GM18507 (cell line): ENCODE measurements at places on chromosomes 1 and 21.

DNA sequence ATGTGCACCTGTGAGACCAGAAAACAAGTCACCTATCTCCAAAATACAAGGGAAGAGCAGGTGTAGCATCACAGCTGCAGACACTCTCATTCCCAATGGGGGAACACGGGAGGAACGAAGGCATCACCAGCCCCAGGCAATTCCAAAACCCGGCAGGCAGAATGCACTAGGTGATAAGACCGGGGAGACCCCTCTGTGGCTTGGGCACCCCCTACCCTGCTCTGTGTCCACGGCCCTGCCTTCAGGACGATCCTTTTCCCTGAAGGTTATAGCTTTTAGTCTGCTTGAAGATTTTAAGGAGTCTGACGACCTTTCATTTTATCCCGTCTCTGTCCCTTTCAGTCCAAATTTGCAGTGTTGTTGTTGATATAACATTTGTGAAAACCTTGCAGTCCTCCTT is 19.2 kb downstream of the TRPM2 start:
- no peak for DNase-seq

DNA sequence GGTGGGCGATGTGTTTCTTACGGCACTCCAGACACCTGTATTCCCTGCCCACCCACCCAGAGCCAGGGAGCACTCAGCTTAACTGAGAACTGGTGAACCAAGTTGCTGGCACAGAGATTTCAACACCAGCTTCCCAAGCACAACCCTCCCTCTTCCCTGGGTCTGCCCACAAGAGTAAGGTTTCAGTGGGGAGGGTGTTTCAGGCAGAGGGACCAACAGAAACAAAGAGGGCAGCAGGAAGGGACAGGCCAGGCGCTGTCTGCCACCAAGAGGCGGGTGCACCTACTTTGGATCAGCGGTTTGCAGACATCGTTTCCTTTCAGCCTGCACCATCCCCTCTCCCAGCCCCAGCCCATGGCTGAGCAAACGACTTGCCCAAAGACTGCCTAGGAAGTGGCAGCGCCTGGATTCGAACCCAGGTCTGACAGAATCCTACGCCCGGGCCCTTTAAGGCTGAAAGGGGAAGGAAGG is 21.9 kb upstream of the ALDH4A1 start:
- DNase-seq, result no peak

DNA sequence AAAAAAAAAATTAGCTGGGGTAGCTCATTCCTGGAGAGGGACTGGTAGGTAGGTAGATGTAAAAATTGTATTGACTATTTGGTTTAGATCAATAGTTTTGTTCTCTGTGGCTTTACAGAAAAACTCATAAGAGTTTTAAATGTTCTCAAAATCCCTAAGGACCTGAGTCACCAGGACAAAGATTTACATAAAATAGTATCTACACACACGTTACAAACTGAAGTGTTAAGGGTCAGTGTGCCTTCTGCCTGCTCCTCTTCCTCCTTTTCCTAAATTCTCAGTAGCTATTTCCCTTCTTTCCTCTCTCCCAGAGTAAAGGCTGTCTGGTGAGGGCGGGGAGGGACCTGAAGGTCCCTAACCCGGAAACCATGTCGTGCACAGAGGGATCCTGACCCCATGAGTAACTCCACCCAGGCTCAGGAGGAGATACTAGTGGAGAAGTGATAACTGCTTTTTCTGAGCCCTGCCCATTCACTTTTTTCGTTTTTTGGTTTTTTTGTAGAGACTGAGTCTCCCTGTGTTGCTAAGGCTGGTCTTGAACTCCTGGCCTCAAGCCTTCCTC is 8.1 kb downstream of the PLEKHM2 start:
- DNase-seq, result no peak

DNA sequence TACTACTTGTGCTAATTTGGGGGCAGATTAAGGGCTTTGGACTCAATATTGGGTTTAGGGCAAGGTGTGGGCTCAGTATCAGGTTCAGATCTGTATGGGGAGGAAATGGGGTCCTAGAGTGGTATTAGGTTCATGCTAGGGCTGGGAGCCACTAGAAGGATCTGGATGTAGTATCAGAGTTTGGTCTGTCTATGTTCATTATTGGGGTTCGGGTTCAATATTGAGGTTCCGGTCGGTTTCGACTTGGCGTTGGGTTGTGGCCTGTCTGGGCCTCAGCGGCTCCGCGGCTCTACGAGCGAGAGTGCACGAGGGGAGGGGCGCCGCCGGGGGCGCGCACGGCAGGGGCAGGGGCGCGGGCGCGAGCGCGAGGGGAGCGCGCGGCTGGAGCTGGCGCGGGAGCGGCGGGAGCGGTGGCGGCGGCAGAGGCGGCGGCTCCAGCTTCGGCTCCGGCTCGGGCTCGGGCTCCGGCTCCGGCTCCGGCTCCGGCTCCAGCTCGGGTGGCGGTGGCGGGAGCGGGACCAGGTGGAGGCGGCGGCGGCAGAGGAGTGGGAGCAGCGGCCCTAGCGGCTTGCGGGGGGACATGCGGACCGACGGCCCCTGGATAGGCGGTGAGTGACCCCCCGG is at the start of gene PTPRF:
TSS of gene PTPRF (plus strand) at position 401 of the 624 bp plus-strand sequence. CDS start 14,193 bp downstream, outside the sequence.
- DNase-seq, result no peak

GRCh38 chr1:31715087-31715872 is 11.5 kb upstream of the COL16A1 start:
- no peak for DNase-seq

GRCh38 chr1:63663301-63663700 is 70.1 kb downstream of the PGM1 start:
- no peak for DNase-seq

- DNase-seq, result no peak
Observed at GRCh38 chr1:44819196-44819607, 10.9 kb downstream of the BTBD19 start.

- DNase-seq, result no peak
Observed at GRCh38 chr1:61028136-61028535, 54.2 kb upstream of the NFIA start.

GRCh38 chr1:29736582-29737188 is 500.4 kb downstream of the PTPRU start:
- no peak for DNase-seq

GRCh38 chr1:156146020-156146768 is 7.2 kb upstream of the SEMA4A start:
- peak; percentile 44 for DNase-seq
